ENCODE measurements at places on chromosomes 12 and 14.

DNA sequence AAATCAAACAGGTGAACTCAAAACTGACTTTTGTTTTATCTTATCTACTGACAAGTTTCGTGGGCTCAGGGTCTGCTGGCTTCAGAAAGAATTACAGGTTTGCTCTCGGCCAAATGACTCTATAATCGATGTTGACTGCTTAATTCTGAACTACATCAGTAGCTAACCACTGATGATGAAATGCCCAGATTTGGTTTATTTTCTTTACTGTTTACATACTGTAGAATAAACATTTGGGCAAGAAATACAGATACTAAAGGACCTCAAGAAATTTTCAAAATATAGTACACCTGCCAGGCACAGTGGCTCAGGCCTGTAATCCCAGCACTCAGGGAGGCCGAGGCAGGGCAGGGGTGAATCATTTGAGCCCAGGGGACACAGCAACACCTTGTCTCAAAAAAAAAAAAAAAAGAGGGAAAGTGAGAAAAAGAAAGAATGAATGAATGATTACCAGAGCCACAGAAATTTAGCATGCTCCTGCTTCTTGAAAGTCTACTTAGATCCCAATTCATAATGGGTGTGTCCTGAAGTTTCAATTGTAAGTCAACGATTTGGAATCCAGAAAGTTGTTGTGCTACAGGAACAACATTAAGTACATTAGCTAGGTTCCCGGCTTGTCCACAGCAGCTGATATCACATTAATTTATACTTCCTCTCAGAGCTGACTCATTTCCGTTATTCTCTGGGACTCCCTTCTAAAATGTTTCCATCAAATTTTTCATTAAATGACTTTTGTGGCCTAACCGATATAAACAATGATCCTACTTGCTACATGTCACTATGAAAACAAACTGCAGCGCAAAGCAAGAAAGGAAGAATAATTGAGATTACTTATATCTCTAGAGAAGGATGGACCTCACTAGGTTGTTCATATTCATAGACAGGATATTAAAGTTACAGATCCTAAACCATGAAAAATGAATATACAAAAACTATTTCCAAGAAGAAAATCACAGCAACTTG lies 134.3 kb downstream of the MED13L start:
- no peak for DNase-seq

- no peak for DNase-seq
Observed at GRCh38 chr14:30210630-30211029, 283.0 kb upstream of the PRKD1 start.

GRCh38 chr12:122848471-122849351 lies 13.5 kb downstream of the HIP1R start:
- DNase-seq, result no peak

DNA sequence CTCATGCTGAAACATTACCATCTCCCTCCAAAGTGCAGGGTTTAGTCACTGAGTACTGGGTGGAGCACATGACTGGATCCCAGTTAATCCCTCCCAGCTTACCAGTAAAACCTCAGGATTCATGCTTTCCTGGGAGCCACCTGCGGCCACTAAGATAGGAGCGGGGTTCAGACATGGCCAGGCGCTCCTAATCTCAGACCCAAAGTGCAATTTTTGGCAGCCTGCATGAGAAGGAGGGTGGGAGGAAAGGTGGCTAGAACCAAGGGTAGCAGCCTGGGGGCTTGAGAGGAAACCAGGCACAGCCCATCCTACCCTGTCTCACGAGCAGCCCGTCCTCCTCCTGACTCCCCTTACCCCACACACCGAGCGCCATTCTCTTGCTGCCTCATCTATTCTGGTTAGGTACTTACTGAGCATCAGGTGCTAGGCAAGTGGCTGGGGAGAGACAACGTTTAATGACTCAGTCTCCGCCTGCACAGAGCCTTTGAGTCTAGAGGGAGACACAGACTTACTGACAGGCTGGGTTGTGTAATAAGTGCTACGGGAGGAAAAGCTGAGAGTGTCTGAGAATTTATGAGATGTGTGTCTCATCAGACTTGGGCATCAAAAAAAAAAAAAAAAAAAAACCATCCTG lies 9.9 kb downstream of the GPRC5A start:
- DNase-seq, result no peak
